Activated CD8-positive, alpha-beta T cell treated with anti-CD3 and anti-CD28 coated beads for 36 hours (primary cell): ENCODE measurements at places on chromosomes 1 and 21.

- DNase-seq, result no peak
Observed at GRCh38 chr21:32336711-32337110, 38.1 kb downstream of the MRAP start.

DNA sequence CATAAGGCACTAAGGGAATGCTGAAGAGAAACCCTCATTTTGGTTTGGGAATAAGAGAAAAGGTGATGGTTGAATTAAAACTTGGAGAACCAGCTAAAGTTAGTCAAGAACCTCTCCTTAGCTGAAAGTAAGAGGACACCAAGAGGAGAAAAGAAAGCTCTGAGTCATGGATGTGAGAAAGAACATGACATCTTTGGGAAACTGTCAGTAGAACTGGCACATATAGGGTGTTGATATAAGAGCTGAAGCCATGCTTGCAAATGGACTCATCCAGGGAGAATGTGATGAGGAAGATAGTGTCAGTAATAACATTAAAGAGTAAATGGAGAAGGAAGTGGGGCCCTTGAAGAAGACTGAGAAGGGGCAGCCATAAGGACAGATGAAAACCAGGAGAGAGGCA, 54.3 kb downstream of the LRRC8C start:
- no peak for DNase-seq

DNA sequence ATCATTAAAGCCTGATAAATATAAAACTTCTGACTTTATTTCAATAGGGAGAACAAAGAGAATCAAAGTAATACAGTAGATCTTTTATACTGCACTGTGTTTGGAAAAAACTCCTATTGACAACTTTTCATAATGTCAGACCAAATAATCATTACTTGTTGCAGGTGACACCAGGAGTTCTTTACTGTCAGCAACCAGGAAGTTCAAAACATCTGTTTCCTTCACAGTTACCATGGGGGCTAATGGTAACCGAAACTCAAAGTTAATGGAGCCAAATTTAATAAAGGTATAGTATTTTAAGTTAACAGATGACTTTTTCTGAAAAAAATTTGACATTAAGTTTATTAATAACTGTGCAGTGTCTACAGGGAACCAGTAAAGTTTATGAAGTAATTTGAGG, 10.6 kb downstream of the EFCAB7 start:
- DNase-seq, result no peak

DNA sequence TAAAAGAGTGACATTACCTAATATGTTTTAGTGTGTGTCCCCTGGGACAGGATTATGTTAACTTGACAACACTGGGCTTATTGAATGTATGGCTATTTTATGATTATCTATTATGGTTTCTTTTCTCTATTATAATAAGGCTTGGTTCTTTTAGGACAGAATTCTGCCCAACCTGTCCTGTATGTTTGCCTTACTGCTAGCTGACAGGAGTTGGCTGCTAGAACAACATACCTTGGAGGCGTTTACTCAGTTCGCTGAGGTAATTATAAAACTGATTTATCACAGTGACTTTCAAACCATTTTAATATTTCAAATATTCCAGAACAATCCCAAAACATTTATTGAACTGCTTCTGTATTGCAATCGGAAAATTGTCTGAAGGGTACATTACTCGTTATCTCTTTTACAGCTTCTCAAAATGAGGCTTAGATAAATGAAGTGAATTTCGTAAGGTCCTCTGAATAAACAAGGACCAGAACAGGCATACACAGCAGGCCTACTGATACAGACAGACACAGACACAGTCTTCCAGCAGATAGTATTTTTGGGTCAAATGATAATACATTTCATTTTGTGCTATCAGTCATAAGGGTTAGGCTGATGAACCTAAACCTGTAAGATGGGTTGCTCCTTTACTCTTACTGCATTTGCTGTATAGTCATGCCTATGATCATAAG, 44.2 kb downstream of the SCYL3 start:
- no peak for DNase-seq

- DNase-seq, result no peak
Observed at GRCh38 chr1:246508897-246509688, 2.0 kb upstream of the SMYD3 start.

DNA sequence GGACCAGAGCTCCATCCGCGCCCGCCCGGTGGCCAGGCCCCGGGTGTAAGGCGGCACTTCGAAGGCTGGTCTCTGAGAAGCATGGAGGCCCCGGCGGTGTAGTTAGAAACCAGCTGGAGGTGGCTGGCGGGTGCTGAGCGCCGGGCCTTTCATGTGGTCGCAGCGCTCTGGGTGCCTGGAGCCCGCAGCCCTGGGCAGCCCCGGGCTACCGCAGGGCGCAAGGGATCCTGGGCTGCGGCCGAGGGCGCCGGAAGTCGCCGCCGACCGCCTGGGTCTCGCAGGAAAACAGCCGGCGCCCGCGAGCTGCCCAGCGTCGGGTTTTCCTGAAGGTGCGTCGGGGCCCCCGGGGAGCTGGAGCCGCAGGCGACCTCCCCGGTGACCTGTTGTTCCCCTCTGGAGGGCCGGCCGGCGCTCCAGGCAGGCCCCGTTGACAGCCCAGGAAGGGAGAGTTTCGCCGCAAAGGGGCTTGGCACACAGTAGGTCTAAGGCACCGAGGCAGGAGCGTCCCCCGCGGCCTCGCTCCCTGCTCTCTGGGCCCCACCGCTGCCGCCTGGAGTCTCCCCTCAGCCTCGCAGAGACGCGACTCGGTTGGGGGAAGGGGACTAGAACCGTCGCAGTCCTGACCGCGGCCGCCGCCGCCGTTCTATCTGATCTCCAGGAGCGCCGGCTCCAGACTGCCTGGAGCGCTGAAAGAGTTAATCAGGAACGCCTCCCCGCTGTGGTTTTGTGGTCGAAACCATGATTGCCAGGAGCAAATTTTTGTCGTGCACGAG, 2.7 kb downstream of the GRHL3 start:
- peak; percentile 87 for DNase-seq

GRCh38 chr1:233294913-233295236, 650 bp downstream of the PCNX2 start:
- peak; percentile 71 for DNase-seq

- DNase-seq, result no peak
Observed at GRCh38 chr1:99737016-99737415, 29.4 kb downstream of the FRRS1 start.

GRCh38 chr1:153362187-153362775, 4.6 kb downstream of the S100A9 start:
- no peak for DNase-seq
